Left ventricle myocardium inferior (tissue), 1 donor: ENCODE measurements at places on chromosomes 4 and X.

DNA sequence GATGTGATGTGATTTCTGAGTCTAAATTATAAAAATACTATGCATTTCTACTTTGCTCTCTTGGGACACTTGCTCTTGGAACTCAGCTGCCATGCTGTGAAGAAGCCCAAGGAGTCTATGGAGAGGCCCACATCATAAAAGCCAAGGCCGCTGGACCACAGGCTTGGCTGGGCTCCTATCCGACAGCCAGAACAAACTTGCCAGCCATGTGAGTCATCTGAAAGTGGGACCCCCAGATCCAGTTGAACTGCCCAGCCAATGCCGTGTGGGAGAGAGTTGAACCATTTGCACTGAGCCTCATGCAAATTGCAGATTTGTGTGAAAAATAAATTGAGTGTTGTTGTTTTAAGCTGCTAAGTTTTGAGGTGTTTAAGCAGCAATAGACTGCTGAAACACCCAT, 60.2 kb downstream of the TMEM154 start:
- H3K27ac ChIP-seq = no peak overlapping the region
- no peak overlapping the region for H3K4me3 ChIP-seq
- no peaks in the 10 kb centered on the region for H3K4me1 ChIP-seq
- no peak for DNase-seq
- H3K27me3 ChIP-seq = peaks cover 21% of the 10 kb centered on the region
- H3K36me3 ChIP-seq = no peaks in the 10 kb centered on the region

GRCh38 chrX:45850775-45851433, 650.2 kb upstream of the DIPK2B start:
- H3K4me1 ChIP-seq = peaks cover 7% of the 10 kb centered on the region
- peak overlapping the region; percentile 68 for H3K4me3 ChIP-seq
- DNase-seq = no peak
- no peak overlapping the region for H3K27ac ChIP-seq
- H3K27me3 ChIP-seq = peaks cover 12% of the 10 kb centered on the region

- H3K4me1 ChIP-seq = no peaks in the 10 kb centered on the region
- H3K27me3 ChIP-seq = no peaks in the 10 kb centered on the region
- H3K27ac ChIP-seq = no peak overlapping the region
- no peak for DNase-seq
- H3K36me3 ChIP-seq = no peaks in the 10 kb centered on the region
- H3K4me3 ChIP-seq = no peak overlapping the region
Measured at GRCh38 chrX:36543499-36543898, 464.7 kb upstream of the FAM47C start.

- H3K36me3 ChIP-seq = no peaks in the 10 kb centered on the region
- no peak overlapping the region for H3K27ac ChIP-seq
- H3K27me3 ChIP-seq = no peaks in the 10 kb centered on the region
- DNase-seq = no peak
- H3K4me1 ChIP-seq = peaks cover 8% of the 10 kb centered on the region
Measured at GRCh38 chrX:150081076-150081475, 142.8 kb upstream of the EOLA2 start.

DNA sequence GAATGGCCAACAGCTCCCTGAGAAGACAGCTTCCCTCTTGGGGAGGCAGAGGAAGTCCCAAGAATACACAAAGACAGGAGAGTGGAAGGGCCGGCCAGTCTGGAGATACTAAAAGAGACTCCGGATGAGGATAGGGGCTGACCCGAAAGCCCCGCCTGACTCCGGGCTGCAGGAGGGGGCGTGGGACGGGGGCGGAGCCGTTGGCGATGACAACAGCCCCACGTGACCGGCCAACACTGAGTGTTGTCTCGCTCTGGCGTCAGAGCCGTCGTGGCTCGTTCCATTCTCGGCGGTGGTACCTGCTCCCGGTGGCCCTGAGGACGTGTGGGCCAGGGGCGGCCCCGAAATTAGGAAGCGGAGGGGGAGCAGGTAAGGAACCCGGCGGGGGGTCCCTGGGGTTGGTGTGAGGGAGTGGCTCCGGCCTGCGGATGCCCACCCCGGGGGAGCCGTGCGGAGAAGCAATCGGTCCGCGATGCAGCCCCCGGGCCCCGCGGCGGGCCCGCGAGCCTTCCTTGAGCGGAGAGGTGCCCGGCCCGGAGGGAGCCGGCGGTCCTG, at the start of gene BEX4:
Gene BEX4 (plus strand): TSS at position 239 of the 555 bp plus-strand sequence. CDS start 1,046 bp downstream, outside the sequence.
- peak within 1 kb of the TSS; percentile 82 for H3K4me3 ChIP-seq
- H3K27me3 ChIP-seq = no peaks in the 10 kb centered on the region
- no peaks in the 10 kb centered on the region for H3K4me1 ChIP-seq
- peak within 1 kb of the TSS; percentile 85 for H3K27ac ChIP-seq
- peak; percentile 82 for DNase-seq
